ENCODE measurements at places on chromosomes 2 and 18.
A peak's percentile ranks its signal among the peaks of the same experiment; 100 is the strongest.

GRCh38 chr2:207839575-207839974 lies 69.9 kb upstream of the FZD5 start:
- no peak for DNase-seq

DNA sequence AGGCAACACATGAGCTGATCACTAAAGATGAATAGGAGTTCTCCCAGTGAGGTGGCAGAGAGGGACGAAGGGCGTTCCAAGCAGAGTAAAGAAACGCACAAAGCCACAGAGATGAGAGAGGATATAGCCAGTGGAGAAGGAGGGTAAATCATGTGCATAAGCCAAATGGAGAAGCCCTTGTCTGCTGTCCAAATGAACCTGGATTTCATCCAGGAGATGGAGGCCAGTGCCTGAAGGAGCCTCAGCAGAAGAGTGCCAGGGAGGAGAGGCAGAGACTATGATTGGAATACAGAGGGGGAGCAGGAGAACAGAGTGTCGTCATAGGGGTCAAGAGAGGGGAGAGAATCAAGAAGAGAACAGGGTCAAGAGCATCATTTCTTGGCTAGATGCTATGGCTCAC lies 48.9 kb upstream of the STPG4 start:
- no peak for DNase-seq

DNA sequence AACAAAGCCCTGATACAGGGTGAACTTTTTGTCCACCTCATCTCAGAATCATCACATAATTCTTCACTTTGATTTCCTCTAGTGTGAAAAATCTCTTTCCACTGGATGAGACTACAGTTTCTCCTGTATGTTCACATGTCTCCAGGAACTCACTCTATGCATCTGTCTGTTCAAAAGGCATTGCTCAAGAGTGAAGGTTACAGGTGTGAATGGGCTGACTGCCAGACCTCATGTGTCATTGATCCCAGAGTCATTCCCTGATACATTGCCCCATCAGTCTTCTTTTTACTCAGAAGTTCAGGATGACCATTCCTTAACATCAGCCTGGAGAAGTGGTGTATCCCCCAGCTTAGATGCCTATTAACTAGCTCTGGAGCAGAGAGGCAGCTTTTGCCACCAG lies 4.4 kb upstream of the DSC3 start:
- DNase-seq: no peak

DNA sequence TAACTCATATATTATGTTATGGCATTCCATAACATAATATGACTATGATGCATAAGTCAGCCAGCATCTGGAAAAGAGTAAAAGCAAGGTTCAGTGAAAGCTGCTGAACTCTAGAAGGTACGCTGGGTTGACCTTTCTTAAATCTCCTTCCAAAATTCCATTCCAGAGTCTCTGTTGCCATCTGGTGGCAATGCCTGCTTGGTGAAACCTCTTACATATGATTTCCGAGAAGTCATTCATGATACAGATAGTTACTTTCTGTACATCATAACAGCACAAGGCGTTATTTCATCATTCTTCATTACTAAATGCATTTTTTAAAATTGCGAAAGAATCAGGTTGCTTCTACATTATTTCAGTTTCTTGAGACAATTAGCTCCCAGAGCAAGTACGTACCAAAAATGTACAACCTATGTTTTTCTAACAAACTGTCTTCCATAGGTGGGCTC lies 7.0 kb upstream of the EPG5 start:
- DNase-seq: peak; percentile 75

DNA sequence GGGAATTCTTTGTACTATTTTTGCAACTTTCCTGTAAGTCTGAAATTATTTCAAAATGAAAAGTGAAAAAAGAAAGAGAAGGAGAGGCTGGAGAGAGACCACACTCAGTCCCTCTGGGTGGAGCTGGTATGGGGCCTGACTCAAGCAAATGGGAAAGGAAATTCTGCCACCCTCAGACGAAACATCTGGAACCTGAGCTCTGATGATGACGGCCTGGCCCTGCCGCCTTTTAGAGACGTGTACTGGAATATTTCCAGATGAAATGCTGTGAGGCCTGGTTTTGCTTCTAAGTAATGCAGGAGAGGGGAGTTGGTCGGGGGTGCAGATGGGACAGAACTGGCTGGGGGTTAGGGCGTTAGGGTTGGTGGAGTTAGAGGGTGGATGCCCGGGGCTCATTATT lies 57.4 kb upstream of the GLI2 start:
- no peak for DNase-seq

DNA sequence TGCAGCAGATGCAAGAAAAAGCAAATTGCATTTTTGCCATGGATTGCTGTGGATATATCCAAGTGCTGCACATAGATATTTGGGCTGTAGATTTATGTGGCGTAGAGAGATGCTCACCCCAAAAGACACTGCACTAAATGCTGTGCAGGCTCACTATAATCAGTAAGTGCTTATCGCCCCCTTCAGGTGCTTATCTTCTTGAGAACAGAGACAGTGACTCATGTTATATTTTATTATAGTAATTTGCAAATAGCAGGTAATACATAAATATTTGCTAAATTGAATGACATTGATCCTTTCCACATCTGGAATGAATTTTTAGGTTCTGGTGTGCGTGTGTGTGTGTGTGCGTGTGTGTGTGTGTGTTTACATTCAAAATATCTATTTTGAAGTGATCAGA lies 36.8 kb upstream of the PLEKHM3 start:
- no peak for DNase-seq

GRCh38 chr2:46690825-46691224 lies 211.5 kb downstream of the TMEM247 start:
- no peak for DNase-seq

DNA sequence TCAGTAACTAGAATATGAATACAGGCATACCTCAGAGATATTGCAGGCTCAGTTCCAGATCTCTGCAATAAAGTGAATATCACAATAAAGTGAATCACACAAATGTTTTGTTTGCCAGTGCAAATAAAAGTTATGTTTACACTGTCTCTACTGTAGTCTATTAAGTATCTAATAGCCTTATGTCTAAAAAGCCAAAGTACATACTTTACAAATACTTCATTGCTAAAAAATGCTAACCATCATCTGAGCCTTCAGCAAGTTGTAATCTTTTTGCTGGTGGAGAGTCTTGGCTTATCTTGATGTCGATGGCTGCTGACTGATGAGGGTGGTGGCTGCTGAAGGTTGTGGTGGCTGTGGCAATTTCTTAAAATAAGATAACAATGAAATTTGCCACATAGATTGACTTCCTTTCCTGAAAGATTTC lies 159.4 kb downstream of the MYO1B start:
- DNase-seq: no peak

- DNase-seq: no peak
Observed at GRCh38 chr2:33541243-33541642, 57.9 kb downstream of the FAM98A start.

DNA sequence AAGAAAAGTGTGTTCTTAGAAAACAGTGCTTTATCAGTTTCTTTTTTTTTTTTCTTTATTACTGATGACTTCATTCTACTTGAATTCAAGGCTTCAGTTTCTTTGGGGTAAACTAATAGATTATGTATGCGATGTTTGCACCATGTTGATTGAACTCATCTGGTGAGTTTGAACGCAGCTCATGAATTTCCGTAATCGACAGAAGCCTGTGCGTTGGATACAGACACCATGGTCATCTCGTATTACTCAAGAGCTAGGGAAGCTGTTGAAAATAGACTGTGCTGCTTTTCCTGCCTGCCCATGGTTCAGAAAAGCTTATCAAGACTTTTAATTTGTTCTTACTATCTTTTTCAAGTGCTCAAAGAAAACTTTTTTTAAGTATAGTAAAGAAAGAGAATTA lies 185.5 kb upstream of the NRP2 start:
- DNase-seq: no peak

DNA sequence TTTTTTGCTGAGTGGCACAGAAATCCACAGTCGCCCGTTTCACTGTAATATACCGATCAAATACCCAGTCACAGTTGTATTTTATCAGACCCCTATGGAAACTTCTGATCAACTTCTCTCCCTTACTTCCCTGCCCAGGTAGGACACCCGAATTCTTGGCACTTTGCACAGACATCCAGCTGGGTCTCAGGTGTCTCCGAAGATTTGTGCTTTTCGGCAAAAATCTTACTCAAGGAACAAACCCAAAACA lies 596 bp downstream of the MREG start:
- no peak for DNase-seq

- no peak for DNase-seq
Observed at GRCh38 chr2:56018267-56018666, 94.7 kb upstream of the EFEMP1 start.
